A549 treated with AZD2906 at 1 μM for 4 hours (cell line): ENCODE measurements at places on chromosomes 4 and X. TPM values are rescaled to one million over a fixed set of nuclear protein-coding genes. Genes with fewer than 3 reads are reported as not detected.

The KDR gene
- 0.07 to 0.14 TPM (median 0.10 TPM) in 5 replicates for total RNA-seq

The TRO gene
- total RNA-seq, result 0.46 to 0.66 TPM (median 0.63 TPM) in 5 replicates

The RPS6KA6 gene
- 3.9 to 5.8 TPM (median 5.2 TPM) in 5 replicates for total RNA-seq

The STAP1 gene
- not detected in 5 replicates for total RNA-seq

The ITGB1BP2 gene
- 0.29 to 0.78 TPM (median 0.64 TPM) in 5 replicates for total RNA-seq

The CFI gene
- 0.55 to 0.95 TPM (median 0.84 TPM) in 5 replicates for total RNA-seq
